ENCODE measurements at places on chromosomes 12 and 14. TPM values are rescaled to one million over a fixed set of nuclear protein-coding genes. Genes with fewer than 3 reads are reported as not detected.

DNA sequence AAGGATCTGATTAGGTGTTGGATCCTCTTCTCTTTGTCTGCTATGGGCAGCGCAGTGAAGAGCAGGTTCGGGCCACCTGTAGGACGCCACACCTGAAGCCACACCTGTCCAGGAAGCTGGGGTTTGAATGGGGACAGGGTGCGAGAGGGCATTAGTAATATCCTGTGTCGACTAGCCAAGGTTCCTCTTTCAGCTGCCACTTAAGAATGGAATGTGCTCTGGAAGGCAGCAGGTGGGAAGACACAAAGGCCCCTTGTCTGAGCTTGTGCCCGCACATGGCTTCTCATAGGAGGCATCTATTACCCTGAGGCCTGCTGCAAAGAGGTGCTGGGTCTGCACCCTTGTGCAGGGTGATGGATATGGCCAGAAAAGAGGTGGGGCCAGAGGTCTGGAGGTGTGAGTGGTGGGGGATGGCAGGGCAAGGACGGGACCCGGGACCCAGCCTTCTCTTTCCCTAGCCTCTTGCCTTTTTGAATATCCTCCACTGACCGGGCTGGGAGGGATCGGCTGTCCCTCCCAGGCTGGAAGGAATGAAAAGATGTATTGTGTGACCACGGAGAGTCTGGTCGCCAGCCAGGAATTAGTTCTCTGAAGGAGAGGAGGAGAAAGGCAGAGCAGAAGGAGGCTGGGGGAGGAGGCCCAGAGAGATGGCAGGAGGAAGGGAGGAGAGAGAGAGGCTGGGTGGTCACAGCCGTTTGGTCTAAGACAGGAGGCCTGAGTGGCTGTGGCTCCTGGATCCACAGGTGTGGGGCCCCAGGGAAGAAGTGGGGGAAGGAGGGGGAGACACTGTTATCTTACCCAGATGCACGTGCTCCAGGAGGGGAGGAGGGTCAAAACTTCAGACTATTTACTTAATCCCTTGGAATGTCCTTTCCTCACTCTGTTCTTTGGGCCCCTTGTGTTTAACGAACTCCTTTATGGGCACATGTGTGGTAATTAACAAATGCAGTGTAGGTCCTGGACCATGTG is 101.5 kb downstream of the SMOC1 start:
- DNase-seq, result no peak

DNA sequence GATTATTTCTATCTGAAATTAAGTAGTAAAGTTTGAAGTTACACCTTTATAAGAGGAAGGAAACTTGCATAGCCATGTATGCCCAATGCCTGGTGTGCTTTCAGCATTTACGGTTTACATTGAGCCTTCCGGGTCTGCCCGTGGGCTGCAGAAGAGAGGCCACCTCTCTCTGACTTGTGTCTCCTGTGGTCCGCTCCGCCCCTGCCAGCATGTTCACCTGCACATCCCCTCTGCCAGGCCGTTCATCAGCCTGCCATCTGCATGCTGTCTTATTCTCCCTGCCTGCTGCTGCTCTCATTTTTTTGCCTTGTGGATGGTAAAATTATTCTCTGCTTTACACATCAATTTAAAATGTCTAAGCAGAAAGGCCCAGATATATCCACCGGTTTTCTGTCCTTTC is 41.5 kb upstream of the DYNC1H1 start:
- DNase-seq, result no peak

SAMD15 gene
- 1.5 TPM for total RNA-seq

SNW1 gene
- 60.2 TPM for total RNA-seq

KLHDC1 gene
- 7.8 TPM for total RNA-seq

GRCh38 chr12:47954058-47954457 is 9.3 kb upstream of the TMEM106C start:
- no peak for DNase-seq

SUDS3 gene
- total RNA-seq, result 22.7 TPM

DNA sequence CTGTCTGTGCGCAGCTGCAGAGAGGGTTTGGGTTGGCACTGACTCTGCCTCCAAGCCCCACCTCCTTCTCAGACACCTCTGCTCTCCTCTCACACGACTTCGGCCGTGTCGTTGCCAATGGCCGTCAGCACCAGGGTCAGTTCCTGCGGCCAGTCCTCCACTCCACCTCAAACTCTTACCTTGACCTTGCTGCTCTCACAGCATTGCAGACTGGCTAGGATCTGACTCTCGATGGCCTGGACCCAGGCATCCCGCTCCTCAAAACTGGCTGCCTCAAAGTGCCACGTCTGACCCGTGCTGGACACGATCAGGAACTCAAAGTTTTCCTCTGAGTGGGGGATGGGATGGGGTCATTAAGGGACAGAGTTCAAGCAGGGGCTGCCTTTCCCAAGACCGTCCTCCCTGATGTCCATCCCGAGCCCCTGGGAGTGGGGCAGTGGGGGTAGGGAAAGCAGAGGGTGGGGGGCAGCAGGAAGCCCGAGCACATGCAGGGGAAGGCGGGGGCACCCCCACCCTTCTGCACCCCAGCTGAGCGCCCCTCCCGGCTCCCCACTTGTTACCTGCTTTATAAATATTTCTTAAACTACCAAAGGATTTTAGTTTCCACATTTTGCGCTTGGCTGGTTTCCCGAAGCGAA is 10.7 kb downstream of the AGAP2 start:
- peak; percentile 65 for DNase-seq

PLEK2 gene
- 0.64 TPM for total RNA-seq

DNA sequence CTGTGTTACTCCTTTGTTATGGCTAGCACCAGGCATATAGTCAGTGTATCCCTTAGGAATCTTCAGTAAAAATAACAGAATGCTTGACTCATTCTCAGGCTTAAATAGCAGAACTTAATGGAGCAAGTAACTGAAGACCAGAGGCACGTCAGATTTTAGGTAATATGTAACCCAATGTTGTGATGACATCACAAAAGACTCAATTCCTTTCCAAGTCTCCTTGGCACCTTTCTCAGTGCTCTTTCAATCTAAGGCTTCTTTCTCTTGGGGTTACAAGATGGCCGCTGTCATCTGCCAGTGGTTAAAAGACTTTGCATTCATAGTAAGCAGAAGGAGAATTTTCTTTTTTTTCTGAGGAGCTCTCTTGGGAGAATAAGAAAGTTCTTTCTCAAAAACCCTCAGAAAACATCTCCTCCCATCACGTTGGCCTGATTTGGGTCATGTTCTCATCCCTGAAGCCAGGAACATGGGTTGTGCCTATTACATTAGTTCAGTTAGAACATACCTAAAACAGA is 33.4 kb upstream of the DCN start:
- no peak for DNase-seq

DNA sequence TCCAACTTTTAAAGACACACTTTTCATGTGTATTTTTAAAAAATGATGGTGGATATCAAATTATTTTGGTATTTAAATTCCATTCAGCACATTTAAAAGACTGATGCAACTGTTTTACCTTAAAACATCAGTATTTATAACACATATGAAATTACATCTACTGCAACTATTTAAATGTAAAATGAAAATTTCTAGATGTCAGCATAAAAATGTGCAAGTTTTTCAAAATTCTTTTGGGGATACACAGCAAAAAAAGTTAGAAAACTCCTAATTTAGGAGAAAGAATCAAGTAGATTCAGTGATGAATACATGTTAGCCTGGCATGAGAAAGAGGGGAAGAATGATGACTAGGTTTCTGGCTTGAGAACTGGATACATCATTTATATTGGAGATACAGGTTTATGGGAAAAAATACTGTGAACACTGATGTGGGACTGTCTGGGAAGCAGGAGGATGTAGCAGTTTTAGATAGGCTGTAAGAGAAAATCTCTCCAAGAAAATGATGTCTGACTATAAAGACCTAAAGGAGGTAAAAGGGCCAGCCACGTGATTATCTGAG is 9.2 kb downstream of the SOS2 start:
- DNase-seq, result no peak

DNA sequence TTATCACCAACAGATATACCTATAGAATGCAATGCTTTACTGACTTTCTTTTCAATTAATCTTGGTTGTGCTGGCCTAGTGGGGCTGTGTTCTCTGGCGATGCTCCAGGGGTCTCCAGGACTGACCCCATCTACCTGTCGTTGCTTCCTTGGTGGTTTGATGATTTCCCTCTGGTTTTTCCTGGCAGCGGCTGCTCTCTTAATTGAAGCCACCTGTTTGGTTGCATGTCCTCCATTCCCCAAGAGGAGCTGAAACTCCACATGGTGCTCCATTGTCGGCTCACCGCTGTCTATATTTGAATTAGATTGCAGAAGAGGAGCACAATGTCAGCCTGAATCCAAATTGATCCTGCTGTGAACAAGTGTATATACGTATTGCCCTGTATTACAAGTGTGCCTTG is 7.1 kb upstream of the IFNG-AS1 start:
- no peak for DNase-seq

DNA sequence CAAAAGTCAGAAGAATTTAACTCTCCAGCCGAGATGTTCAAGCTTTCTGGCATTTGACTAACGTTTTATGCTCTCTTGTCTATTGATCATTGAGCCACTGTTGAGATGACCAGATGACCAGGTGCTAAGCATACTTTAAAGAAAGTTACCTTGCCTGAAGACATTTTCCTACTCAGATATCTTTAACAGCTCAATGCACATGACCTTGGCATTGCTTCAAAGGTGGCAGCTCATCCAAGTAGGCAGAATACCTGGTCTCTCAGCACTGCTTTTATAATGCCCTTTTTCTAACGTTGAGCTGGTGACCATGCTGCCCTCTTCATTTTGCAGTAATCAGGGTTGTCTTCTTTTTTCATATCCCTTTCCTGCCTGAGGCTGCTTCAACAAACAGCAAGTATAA is 358.1 kb downstream of the RAD51B start:
- no peak for DNase-seq

- DNase-seq, result no peak
These were observed 264.0 kb upstream of the PLEKHG7 start for GRCh38 chr12:92438641-92439419.

SRP54 gene
- 38.3 TPM for total RNA-seq

GRCh38 chr12:77372026-77372425 is 306.7 kb upstream of the E2F7 start:
- no peak for DNase-seq

- DNase-seq, result peak; percentile 30
These were observed 86.0 kb upstream of the BCL11B start for GRCh38 chr14:99357916-99358390.

GRCh38 chr14:23058654-23059504 is 1.6 kb upstream of the CDH24 start:
- peak; percentile 84 for DNase-seq

GRCh38 chr12:70106347-70106746 is 136.9 kb upstream of the CNOT2 start:
- DNase-seq, result no peak

- no peak for DNase-seq
These were observed 13.9 kb downstream of the GALNT6 start for GRCh38 chr12:51377099-51377984.

GRCh38 chr12:64145226-64145625 is 76.9 kb downstream of the KICS2 start:
- no peak for DNase-seq

- DNase-seq, result no peak
These were observed 30.4 kb downstream of the FBXO34 start for GRCh38 chr14:55301437-55302121.

DNA sequence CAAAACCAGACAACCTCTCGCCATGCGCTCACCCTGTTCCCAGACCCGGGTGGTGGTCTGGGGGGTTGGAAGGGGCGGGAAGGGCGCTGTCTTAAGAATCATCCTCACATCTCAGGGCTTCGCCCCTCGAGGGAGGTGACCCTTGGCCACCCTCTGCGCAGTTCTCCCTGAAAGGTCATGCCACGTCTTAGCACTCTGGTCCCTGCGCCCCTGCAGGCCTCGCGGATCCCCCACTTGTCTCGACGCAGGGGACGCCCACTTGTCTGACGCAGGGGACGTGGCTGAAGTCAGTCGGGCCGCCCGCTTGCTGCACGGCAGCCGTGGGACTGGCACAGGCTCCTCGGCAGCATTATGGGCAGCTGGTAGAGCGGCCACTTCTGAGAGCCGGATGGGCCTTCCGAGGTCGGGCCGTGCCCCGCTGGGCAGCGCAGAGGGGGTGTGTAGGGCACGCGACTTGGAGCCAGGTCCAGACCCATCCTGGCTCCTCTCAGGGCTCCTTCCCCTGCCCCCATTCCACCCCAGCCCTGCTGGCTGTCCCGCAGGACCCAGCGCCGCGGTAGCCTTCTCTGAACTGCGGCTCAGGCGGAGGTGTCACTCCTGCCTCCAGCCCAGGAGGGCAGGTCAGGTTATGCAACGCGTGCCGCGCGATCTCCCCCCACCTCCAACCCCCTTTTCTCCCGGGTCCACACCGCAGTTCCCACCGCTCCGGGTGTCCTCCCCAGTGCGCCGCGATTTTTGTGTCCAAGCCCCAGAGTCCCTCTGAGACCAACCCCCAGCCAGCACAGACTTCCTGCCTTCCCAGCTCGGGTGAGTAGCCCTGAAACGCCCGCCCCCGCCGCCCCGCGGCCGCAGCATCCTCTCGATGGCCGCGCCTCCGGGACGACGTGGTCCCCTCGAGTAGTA is 40.9 kb upstream of the CAPRIN2 start:
- no peak for DNase-seq

- DNase-seq, result no peak
These were observed 61.1 kb downstream of the HRK start for GRCh38 chr12:116820064-116820656.

DNA sequence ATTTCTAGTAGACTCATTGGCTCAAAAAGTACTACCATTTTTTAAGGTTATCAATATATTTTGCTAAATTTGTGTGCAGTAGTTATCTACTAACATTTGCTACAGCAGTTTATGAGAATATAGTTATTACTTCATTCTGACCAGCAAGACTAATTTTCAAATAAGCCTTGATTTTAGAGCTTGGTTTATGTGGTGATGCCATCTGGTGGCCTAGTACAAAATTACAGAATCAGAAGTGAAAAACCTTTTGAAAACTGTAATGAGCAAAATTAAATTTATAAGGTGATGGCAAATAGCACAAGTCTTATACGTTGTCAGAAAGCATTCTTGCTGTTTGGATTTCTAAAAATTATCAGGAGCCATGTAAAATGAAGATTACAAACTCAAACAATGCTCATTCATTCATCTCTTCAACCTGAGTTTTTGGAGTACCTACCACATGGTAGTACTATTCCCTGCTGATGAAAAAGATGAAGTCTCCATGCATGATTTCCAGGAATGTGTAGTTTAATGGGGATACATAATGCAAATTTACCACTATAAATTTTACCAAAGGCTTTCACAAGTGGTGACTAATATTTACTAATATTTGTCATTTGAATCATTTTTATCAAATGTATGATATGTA is 51.0 kb downstream of the MAGOHB start:
- DNase-seq, result no peak

DNA sequence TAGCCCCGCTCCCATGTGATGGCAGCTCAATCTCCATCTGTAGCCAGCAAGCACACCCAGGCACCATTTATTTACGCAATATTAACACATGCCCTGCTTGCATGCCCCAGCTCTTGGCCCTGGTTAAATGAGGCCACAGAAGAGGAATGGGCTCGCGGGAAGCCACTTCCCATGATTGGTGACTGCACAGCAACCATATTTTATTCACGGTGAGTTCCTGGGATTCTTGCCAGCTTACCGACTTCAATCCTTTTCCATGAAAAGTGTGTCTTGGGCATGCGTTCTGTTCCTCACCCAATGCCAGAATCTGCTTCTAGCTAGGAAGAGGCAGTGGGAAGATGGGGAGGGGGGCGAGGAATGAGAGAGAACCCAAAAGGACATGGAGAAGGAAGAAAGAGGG is 54.7 kb downstream of the PITPNM2 start:
- no peak for DNase-seq

GRCh38 chr12:41230756-41231155 is 42.6 kb downstream of the PDZRN4 start:
- no peak for DNase-seq

- DNase-seq, result no peak
These were observed 232.1 kb downstream of the MON2 start for GRCh38 chr12:62698701-62699101.

GRCh38 chr14:62670526-62670925 is 374.7 kb downstream of the KCNH5 start:
- DNase-seq, result no peak
